ENCODE measurements at places on chromosomes 5 and 9.

- no peak for DNase-seq
Observed at GRCh38 chr5:146327257-146327870, 11.3 kb upstream of the POU4F3 start.

GRCh38 chr5:72596956-72597355 lies 89.7 kb upstream of the ZNF366 start:
- no peak for DNase-seq

GRCh38 chr5:1429066-1429465 lies 16.2 kb downstream of the SLC6A3 start:
- no peak for DNase-seq

- DNase-seq, result no peak
Observed at GRCh38 chr9:38213631-38214299, 144.7 kb upstream of the SHB start.

DNA sequence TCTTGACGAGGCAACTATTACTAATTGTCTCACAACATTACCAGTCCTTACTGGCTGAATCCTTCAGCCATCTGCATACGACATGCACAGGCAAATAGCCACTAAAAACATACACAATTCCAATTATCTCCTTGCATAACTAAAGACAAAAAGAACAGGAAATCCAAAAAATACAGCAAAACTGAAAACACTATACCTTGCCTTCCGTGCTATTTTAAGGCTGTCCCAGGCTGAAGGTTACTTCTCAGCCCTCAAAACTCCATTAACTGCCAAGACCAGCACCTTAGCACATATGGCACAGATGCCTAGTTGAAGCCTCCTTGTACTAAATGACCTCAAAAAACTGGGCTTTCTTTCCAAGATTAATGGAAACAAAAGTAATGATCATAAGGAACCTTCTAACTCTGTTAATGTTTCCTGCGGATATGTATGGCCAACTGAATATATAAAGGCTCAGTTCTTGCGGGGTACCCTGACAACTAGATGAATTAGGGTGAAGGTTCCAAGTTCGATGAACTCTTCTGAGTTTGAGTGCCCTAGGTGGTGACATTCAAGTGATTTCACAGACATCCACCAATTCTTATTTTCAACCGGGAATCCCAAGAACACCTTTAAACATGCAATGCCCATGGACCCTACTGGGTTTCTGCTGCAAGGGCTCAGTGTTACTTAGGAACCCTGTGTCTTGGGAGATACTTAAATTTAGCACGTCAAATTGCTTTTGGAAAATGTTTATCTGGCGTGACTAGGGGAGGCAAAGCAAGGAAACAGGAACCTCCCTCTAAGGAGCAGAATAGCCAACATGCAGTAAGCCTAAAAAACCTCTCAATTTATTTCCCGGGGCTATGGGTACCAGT lies 455.3 kb downstream of the RAB3C start:
- no peak for DNase-seq

GRCh38 chr5:178235588-178235974 lies 3.0 kb upstream of the PHYKPL start:
- DNase-seq, result no peak

DNA sequence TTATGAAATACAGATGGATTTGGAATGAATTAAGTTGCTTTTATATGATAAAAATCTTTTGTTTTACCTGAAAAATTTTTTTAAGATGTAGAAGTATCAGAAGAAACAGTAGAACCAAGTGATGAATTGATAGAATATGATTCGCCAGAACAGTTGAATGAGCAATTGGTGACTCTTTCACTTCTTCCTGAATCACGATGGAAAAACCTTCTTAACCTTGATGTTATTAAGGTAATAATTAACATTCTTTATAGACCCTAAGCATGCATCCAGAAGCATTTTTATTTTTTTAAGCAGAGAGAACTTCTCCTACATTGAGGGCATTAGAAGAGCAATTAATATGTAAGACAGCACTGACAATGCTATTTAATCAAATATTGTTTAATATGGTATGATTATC lies 28.8 kb downstream of the WDR36 start:
- DNase-seq, result no peak

DNA sequence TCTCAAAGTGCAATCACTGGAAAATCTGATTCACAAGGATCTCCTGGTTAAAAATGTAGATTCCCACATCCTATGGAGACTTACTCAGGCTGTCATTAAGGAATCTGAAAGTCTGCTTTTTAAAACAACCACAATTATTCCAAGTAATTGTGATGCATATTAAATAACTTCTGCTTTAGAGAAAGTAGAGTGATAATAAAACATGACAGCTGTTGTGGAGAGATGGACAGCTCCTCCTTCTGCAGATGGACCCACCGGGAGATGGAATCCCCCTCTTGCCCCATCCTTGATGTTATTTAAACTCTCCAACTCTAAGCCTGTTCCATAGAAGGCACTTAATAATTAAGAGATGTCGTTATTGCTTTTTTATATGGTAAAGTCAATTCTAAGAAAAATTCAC lies 802.2 kb downstream of the CDH12 start:
- no peak for DNase-seq

GRCh38 chr9:93955111-93955980 lies at the start of gene BARX1:
BARX1 (minus strand) TSS chr9:93955355; CDS start chr9:93955146, 209 bp downstream.
- DNase-seq, result no peak

DNA sequence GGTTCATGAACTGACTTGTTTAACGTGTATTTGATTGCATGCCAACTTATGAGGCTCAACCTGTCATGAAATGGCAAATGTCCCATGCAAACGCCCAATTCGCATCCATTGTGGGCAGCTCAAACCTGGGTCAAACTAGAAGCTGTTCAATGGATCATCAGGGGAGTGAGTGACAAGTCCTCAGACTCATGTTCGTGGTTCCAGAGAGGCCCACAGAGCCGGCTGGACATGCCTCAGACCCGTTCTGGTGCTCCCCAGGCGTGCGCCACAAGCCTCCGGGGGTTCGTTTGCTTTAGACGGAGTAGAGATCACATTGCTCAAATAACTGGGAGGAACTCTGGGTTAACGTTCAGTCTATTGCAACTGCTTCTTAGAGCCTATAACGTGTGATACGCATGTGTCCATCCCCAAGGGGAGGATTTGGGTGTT lies 15.0 kb downstream of the GFI1B start:
- DNase-seq, result no peak

DNA sequence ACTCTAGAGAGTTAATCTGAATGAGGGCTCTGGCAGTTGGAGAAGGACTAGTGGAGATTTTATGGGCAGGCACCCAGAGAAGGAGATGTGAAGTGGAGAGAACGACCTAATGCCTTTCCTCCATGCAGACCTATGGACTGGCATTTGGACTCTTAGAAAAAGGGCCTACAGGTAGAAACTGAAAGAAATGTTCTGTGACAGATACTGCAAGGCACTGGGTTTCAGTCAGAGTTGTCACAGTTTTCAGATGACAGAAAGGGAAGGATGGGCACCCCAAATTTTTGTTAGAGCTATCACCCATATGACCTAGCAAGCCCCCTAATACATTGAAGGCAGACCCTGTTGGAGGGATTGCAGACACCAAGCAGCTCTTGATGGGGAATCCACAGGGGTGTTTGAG lies 406.8 kb downstream of the CCDC171 start:
- DNase-seq, result no peak

GRCh38 chr9:122228191-122228567 lies 578 bp downstream of the LHX6 start:
- DNase-seq, result no peak

- DNase-seq, result no peak
Observed at GRCh38 chr9:79757881-79758669, 186.3 kb downstream of the TLE4 start.

DNA sequence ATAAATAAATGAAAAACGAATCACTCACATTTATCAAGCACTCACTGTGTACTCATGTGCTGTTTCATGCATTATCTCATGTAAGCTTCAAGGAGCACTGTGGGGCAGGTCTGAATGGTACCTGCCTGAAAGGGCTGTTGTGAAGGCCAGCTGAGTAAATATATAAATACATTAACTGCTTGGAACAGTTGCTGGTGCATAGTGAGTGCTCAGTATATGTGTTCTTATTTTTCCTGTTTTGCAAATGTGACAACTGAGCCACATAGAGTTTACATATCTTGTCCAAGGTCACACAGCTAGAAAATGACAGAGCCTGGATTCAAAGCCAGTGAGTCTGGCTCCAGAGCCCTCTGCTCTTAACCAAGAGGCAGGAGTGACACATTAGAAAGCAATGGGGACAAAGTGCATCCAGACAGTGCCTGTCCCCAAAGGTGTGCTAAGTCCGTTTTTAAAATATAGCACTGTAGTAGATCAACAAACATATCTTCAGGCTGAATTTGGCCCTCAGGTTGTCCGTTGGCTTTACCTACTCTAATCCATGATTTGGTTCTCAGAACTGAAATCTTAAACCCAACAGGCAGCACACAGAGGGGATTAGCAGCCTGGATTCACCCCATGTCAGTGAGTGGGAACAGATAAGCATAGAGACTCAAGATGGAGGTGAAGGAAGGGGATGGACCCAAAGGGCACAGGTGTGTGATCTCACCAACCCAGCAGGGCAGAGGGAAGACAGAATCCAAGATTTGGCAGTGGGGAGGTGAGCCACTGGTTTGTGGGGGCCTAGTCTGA lies 70.8 kb downstream of the WWC1 start:
- no peak for DNase-seq

GRCh38 chr5:71810471-71811195 lies 91.6 kb downstream of the CARTPT start:
- DNase-seq, result no peak

- no peak for DNase-seq
Observed at GRCh38 chr5:173319646-173320045, 8.6 kb downstream of the STC2 start.

DNA sequence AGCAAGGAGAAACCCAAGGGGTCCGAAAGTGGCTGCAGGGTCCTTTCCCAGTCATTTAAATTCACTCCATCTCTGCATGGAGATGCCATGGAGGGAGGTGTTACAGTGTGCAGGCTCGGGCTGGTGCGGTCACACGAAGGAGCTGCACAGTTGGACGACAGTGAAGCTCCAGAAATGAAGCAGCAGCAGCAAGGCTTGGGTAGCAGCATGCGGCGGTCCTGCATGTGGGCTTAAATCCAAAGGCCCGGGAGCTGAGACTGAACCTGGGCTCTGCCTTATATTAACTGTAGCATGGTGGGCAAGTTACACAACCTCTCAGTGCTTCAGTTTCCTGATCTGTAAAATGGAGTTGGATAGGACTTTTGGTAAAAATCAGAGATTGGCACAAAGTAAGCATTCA lies 51.4 kb downstream of the APBA1 start:
- DNase-seq, result no peak

DNA sequence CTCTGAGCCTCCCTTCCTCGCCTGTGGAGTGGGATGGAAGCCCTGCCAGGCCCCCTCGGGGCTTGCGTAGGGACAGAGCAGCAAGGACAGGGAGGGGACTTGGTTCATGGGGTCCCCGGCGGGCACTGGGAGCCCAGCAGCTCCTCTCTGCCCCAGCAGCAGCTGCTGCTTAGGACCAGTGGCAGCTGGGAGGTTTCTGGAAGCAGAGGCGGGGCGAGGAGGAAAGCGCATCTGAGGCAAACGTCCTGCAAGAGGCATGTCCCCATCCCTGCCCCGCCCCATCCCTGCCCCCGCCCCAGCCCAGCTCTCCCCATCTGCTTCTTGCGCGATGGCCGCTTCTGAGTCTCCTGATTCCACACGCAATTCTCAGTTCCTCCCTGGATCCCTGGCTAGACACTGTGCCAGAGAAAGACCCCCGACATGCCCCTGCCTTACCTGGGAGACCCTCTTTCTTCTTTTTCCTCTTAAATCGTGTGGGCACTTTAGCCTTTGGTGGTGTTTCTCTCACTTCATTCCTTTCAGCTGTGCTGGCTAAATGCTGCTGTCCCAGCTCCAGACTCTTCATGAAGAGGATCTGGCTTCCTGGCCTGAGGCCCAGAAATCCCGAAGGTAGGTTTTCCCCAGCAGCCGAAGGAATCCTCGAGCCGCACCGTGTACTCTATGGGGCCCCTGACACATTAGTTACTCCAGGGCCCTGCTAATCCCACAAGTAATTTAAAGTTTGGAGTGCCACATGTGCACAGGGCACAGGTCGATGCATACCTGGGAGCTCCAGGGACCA lies 4.4 kb upstream of the OR2S2 start:
- DNase-seq, result no peak

GRCh38 chr9:91889161-91889911 lies 60.7 kb downstream of the ROR2 start:
- no peak for DNase-seq

DNA sequence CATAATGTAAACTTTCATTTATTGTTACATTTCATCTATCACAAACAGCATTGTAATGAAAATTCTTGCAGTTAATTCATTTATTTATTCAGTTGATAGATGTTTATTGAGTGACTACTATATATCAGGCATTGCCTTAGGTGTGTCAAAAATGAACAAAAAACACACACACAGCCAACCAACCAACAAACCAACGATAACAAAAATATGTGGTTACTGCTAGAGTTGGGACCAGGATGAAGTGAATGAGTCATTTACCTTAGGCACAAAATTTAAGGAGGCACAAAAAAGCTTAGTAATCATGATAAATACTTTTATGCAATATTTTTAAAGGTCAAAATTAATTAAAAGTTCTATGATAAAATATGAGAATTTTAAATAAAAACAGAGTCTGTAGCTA lies 223.4 kb downstream of the CSNK1G3 start:
- no peak for DNase-seq

- no peak for DNase-seq
Observed at GRCh38 chr9:11933926-11934325, 759.3 kb upstream of the TYRP1 start.

DNA sequence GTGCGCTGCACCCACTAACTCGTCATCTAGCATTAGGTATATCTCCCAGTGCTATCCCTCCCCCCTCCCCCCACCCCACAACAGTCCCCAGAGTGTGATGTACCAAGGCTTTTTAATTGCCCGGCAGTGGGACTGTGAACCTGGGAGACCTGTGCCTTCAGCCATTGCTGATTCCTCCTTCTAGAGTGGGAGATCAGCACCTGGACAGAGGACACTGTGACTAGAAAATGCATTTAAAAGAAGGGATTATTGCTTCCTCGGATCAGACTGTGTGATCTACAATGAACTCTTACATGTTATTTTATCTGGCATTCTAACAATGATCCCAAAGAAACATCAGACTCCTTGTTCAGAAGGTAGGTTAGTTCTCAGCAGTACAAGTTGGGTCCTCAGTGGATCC lies 25.9 kb downstream of the CTSL start:
- no peak for DNase-seq

DNA sequence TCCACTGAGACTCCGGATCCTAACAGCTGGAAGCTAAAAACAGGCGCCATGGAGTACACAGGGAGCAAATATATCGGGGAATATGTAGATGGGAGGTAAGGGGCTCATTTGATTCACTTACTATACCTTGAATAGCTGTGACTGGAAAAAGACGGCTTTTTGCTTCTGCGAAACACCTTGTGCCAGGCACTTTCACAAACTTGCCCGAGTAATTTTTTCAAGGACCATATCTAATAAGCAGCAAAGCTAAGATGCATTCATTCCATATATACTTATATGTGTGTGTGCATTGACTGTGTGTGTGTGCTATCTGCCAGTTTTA lies 178 bp downstream of the MORN5 start:
- DNase-seq, result no peak

- no peak for DNase-seq
Observed at GRCh38 chr9:84061613-84062193, 81.1 kb downstream of the RMI1 start.

- DNase-seq, result no peak
Observed at GRCh38 chr5:1165864-1166263, 35.5 kb upstream of the SLC6A19 start.
